ENCODE measurements at places on chromosomes 6 and 20.

DNA sequence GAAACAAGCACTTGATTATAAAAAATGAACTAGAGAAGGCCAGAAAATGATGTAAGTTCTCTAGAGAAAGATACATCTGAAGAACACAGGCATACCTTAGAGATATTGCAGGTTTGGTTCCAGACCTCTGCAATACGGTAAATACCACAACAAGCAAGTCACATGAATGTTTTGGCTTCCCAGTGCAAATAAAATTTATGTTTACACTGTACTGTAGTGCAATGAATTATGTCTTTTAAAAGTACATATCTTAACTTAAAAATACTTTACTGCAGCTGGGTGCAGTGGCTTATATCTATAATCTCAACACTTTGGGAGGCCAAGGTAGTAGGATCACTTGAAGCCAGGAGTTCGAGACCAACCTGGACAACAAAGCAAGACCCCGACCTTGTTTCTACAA, 10.9 kb upstream of the KIAA1586 start:
- no peak for DNase-seq

DNA sequence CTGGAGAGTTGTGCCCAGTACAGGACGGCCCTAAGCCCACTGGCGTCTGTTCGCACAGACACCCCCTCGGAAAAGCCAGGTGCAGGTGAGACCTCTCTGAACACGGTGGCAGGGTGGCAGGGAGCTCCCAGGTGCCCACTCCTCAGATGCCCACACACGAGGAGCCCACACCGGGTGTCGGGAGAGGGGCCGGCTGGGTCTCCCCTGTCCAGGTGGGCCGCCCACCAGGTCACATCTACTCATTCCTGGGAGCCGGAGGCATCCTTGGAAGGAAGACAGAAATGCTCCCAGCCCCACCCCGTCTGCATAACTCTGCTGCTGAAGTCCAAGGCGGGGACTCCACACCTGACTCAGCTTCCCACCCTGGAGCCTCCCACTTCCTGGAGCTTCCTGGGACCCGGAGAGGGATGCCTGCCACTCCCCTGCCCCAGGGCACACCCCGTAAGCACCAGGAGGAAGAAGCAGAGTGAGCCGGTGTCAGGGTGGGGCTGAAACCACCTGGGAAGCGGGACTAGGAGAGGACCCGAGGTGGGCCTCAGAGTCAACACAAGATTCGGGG, 2.5 kb downstream of the SRMS start:
- DNase-seq = no peak

GRCh38 chr6:168148231-168148849, 69.3 kb upstream of the FRMD1 start:
- no peak for DNase-seq

DNA sequence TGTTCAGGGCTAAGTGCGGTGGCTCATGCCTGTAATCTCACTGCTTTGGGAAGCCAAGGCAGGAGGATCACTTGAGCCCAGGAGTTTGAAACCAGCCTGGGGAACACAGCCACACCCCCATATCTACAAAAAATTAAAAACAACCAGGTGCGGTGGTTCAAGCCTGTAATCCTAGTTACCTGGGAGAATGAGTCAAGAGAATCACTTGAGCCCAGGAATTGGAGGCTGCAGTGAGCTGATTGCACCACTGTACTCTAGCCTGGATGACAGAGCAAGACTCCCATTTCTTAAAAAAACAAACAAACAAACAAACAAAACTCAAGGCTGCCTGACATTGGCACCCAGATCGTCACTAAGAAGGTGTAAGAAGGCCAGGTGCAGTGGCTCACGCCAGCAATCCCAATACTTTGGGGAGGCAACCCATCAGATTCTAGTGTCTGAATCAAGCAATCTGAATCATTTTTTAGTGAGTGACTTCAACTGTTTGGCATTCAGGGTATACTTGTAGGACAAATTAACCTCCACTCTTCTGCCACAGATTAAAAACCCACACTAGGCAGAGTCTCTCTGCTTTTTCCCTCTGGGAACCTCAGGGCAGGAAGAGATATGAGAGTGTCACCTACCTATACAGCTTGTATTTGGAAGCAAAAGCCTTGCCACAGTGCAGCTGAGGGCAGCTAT, 6.1 kb downstream of the PLAGL2 start:
- peak; percentile 47 for DNase-seq

DNA sequence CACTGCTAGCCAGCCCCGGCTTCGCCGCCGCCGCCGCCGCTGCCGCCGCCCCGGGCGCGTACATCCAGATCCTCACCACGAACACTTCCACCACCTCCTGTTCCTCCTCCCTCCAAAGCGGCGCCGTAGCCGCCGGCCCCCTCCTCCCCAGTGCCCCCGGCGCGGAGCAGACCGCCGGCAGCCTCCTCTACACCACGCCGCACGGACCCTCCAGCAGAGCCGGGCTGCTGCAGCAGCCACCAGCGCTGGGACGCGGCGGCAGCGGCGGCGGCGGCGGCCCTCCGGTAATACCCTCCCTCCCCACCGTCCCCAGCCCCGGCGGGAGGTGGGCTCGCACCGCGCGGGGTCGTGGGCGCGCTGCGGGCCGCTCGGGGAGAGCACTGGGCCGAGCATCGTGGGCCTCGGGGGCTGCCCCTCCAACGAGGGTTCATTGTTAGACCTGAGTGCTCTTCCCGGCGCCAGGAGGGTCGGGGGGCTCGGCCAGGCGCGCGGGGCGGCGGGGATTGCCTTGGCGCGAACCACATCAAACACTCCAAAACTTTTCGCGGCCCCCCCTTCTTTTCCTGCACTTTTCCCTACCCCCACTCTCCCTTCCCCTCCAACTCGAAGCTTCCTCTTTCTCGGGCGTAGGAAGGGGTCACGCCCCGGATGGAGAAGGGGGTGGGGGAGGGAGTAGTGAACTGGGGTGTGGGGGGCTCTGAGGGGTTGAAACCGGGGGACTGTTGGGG, 827 bp downstream of the E2F3 start:
- peak; percentile 68 for DNase-seq

DNA sequence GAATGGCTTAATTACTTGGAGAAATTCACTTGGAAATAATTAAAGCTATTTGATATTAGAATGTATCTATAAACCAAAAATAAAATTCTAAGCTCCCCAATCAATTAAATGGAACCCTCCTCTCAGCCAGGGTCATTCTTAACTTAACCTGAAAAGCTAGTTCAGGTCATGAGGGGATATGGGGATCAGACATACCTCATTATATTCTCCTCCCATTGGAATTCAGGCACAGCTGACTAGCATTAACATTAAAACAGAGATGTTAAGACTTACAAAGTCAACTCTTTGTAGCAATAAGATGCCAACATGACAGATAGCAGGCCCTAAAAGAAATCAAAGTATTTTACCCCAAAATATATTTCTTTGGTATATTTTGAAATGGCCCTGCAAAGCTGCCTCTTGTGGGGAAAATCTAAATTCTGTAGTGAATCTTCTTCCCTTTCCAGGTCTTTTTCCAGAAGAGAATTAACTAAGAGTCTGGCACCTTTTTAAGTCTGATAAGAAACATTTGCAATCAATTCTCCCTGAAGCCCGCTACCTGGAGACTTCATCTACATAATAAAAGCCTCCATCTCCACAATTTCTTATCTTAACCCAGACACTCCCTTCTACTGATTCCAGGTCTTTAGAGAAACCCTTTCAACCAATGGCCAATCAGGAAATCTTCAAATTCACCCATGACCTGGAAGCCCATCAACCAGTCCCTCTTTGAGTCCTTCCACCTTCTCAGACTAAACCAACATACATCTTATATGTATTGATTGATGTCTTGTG, 231.2 kb downstream of the ADGB start:
- DNase-seq = no peak

DNA sequence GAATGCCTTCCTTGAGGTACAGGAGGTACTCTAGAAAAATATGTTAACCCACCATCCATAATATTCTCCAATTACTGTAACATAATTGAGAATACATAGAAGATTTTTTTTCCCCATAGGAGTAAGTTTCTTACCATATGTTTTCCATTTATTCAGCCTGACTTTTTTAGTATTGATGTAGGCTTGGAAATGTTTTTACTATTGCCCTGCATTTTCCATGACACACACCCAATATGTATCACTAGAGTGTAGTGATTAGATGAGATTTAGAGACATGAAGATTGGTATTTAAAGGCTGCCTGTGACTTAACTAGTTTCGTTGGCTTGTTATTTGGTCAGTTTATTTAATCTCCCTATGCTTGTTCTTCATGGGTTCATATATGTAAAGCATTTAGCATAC, 39.5 kb downstream of the KCNQ5 start:
- peak; percentile 19 for DNase-seq

Data from fibroblast of skin of back (primary cell).